Gastrocnemius medialis (tissue), 4 donors: ENCODE measurements at places on chromosomes 16 and 17. TPM values are rescaled to one million over a fixed set of nuclear protein-coding genes. Genes with fewer than 3 reads are reported as not detected.
A peak's percentile ranks its signal among the peaks of the same experiment; 100 is the strongest.

DNA sequence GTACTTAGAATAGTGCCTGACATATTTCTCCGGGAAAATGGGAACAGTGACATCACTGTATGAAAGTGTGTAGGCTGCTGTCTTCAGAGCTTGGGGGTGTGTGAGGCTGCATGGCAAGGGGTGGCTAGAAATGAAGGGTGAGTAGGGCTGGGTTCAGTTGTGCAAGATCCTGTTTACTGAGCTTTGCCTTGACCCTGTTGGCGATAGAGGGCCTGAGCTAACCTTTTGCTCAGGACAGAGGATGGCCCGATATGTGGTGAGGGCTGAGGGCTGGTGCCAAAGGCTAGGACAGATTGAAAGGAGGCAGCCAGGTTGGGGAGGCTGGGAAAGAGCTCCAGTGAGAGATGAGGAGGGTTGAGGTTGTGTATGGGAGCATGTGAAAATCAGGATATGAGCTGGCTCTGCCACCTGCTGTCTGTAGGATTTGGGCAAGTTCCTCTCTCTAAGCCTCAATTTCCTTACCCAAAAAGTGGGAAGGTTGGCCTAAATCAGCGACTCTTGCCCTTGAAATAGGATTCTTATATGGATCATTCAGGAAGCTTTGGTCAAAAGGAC is 6.0 kb upstream of the CCL1 start:
- no peaks in the 10 kb centered on the region for H3K36me3 ChIP-seq
- DNase-seq: no peak
- H3K4me3 ChIP-seq: no peak overlapping the region
- no peak overlapping the region for H3K27ac ChIP-seq

DNA sequence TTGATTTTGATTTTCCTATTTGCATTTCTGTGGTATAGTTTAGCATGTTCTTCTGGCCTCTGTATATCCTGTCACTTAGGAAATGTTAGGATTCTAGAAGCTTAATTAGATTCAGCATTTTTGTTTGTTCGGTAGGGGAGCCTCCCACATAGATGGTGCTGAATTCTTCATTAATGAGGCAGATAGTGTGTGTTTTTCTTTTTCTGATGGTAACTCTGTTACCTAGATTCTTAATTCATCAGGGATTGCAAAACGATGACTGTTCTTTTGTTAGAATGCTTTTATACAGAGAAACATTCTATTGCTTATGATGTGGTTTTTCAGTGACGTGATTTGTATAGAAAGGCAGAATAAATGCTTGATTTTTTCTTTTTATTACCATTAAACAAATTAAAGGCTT is 19.0 kb downstream of the BANP start:
- no peaks in the 10 kb centered on the region for H3K36me3 ChIP-seq
- peaks cover 9% of the 10 kb centered on the region for H3K4me1 ChIP-seq
- no peak for DNase-seq

DNA sequence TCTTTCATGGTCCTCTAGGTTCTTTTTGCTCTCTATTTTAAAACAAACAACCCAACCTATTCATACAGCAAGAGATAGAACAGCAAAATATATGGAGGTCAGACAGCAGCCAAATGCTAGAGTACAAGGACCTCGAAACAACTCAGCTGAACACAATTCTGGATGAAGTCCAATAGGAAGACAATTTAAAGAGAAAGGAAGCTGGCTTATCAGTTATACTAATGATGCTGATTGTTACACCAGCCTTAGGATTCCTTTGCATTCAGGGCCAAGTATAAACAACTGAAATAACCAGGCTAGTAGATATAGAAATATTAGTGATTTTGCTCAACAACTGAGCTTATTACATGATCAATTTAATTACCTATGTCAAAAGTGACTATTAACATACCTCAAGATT is 2.5 kb downstream of the SSH2 start:
- H3K36me3 ChIP-seq: no peaks in the 10 kb centered on the region
- peaks cover 39% of the 10 kb centered on the region for H3K4me1 ChIP-seq
- no peaks in the 10 kb centered on the region for H3K27me3 ChIP-seq
- no peak for DNase-seq
- no peak overlapping the region for H3K27ac ChIP-seq

DNA sequence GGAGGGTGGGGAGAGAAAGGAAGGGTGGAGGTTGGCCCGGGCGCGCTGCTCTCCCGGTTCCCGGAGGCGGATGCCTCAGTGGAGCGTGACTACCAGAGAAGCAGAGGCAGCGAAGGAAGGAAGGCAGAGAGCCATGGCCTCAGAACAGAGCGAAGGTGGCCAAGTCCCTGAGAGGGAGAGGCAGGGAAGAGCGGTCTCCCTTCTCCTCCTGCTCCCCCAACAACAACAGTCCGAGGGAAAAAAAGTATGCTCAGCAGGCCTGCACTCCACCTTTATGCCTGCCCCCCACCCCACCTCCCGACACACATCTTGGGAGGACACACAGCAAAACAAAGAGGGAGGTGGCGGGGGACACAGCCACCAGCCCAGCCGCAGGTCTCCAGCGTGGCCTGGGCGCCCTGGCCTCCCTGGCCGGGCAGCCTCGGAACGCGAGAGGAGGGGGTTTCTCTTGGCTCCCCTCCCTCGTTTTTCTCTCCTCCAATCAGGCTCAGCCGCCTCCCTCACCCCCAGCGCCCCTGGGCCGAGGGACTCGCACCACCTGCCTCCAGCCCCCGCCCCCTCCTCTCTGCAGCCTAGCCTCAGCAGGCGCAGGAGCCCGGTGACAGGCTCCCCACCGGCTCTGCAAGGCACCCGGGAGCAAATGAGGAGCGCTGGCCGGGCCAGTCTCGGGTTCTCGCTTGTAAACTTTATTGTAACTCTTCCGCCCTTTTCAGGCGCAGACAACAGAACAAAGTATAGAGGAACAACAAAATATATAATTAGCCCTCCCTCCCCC is 1.1 kb upstream of the HOXB7 start:
- no peaks in the 10 kb centered on the region for H3K36me3 ChIP-seq
- peak overlapping the region; percentile 65 for H3K27ac ChIP-seq
- peak overlapping the region; percentile 45 for H3K4me3 ChIP-seq
- peaks cover 98% of the 10 kb centered on the region for H3K27me3 ChIP-seq
- peaks cover 4% of the 10 kb centered on the region for H3K4me1 ChIP-seq
- DNase-seq: no peak

DNA sequence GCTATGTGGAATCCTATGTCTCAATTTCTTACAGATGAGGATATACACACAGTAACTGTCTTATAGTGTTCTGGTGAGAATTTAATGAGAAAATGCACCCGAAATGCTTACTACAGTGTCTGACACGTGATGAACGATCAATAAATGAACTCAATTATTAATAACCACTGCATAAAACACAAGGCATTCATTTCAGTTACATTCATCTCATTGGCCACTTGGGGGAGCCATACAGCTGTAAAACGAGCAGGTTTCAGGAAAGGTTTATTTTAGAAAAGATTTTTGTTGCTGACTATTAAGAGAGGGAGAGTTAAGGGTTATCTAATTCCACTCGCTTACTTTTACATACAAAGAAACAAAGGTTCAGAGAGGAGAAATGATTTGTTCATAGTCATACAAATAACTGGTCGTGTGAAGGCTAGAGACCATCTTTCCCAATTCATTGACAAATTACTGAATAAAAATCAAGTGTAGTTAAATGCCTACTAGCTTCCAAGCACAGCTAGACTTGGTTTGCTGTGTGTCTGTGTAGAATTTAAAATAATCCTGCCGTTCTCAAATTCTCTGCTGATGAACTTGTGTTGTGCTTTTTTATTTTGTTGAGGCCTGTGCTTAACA is 160.1 kb downstream of the MAP2K4 start:
- no peak overlapping the region for H3K27ac ChIP-seq
- H3K4me1 ChIP-seq: no peaks in the 10 kb centered on the region
- no peak for DNase-seq

DNA sequence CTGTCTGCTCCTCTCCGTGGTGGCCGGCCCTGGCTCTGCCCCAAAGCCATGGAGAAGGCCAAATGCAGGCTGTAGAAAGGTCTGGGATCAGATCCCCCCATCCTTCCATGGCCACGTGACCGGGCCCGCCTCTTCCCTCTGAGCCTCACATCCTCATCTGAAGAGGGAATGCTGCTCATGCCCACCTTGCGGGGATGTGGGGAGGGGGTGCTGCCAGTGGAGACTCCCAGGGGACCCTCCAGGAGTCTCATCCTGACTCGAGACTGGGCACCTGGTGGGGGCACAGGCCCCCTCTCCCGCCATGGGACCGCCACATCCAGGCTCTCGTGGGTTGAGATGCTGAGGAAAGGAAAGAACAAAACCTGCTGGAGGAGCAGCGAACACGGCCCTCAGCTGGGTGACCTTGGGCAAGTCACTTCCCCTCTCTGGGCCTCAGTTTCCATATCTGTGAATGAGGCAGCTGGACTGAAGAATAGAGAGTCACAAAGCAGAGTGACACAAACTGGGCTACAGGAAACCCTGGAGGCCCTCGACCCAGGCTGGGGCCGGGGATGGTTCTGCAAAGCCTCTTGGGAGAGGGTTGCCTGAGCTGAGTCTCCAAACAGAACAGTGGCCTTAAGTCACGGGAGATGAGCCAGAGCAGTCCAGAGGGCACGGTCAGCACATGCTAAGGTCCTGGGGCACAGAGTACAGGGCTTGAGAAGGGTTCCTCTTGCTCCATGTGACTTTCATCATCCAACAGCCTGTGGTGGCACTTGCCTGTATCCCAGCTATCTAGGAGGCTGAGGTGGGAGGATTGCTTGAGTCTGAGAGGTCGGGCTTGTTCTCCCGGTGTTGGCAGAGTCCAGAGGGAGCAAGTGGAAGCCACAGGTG is 30.1 kb downstream of the SOCS1 start:
- DNase-seq: no peak
- H3K4me1 ChIP-seq: peaks cover 24% of the 10 kb centered on the region
- peak overlapping the region; percentile 80 for H3K27ac ChIP-seq
- H3K27me3 ChIP-seq: no peaks in the 10 kb centered on the region

DNA sequence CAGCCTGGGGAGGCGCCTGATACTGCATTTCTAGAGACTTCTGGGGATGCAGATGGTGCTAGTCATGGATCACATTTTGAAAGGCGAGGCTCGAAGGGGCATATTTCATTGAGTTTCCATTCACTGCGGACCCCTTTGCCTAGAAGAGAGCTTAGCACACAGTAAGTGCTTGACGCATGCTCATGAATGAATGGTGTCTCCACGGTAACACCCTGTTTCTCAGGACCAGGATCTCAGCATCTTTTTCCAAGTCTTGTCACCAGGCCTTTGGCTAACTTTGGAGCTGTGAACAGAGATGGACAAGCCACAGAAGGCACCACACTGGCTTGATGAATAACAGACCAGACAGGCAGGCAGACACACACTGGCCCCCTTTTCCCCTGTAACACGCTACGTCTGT is 151.3 kb downstream of the FOXL1 start:
- peak overlapping the region; percentile 11 for H3K27ac ChIP-seq
- DNase-seq: no peak
- peaks cover 31% of the 10 kb centered on the region for H3K4me1 ChIP-seq
- no peak overlapping the region for H3K4me3 ChIP-seq
- H3K27me3 ChIP-seq: no peaks in the 10 kb centered on the region

TEDC2 gene
- total RNA-seq: 0.33 TPM

KCNH6 gene
- not detected for total RNA-seq

CCL16 gene
- not detected for total RNA-seq

AP2B1 gene
- total RNA-seq: 36.1 TPM

HBA2 gene
- 34.0 TPM for total RNA-seq

ACSM3 gene
- total RNA-seq: 0.20 TPM

TPSD1 gene
- not detected for total RNA-seq

CACNG1 gene
- 120 TPM for total RNA-seq
